EL (cell line): ENCODE measurements at places on chromosomes 11 and 22.

- DNase-seq: no peak
Observed at GRCh38 chr22:48393041-48393370, 1434.7 kb downstream of the BRD1 start.

- DNase-seq: no peak
Observed at GRCh38 chr11:70769521-70769920, 371.2 kb downstream of the CTTN start.

- peak; percentile 73 for DNase-seq
Observed at GRCh38 chr22:42920101-42920820, 63.2 kb upstream of the ARFGAP3 start.

- no peak for DNase-seq
Observed at GRCh38 chr11:122399375-122399774, 256.1 kb upstream of the UBASH3B start.

- no peak for DNase-seq
Observed at GRCh38 chr11:73716153-73717056, 44.5 kb downstream of the RAB6A start.

DNA sequence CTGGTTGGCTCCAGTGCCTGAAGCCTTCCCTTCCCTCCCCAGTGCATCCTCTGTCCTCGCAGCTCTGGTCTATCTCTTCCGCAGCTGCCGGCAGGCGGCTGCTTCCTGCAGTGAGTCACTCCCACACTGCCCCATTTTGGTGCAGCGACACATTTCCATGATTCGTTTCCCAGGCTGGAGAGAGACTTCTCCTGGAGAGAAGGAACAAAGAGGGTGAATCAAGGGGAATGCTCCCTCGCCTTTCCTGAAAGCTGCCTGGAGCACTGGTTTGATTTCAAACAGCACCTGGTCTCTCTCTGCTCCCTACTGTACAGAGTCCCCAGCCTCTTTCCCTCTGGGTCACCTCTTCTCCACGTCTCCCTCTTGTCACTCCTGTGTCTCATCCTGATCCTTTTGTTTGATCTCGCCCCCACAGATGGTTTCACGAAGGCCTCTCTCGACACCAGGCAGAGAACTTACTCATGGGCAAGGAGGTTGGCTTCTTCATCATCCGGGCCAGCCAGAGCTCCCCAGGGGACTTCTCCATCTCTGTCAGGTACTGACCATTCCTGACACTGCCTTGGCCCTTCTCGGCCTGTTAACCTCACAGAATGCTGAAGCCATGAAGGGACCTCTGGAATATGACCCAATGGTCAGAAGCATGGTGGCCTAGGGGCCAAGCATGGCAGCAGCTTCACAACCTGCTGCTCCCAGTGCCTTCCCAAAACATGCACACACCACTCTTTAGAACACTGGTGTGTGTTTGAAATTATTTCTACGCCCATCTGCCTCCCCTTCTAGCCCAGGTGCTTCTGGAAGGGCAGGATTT, at the start of gene TMA7B:
Gene TMA7B (plus strand): TSS at position 758 of the 808 bp plus-strand sequence. CDS start 3,978 bp downstream, outside the sequence.
- peak; percentile 76 for DNase-seq

GRCh38 chr11:61645179-61645868, 34.9 kb upstream of the DAGLA start:
- peak; percentile 28 for DNase-seq
